Frontal cortex (tissue), 4 donors: ENCODE measurements at places on chromosomes 13 and 19. TPM values are rescaled to one million over a fixed set of nuclear protein-coding genes. Genes with fewer than 3 reads are reported as not detected.

Gene HNRNPA1L2
- total RNA-seq, result 9.4 TPM

Gene SIGLEC5
- total RNA-seq, result under 0.01 TPM

Gene ZNF253
- 41.2 TPM for total RNA-seq

Gene GRK1
- under 0.01 TPM for total RNA-seq

Gene ZNF793
- 48.9 TPM for total RNA-seq

Gene ZNF30
- 8.2 TPM for total RNA-seq

Gene ZNF221
- total RNA-seq, result 15.9 TPM

Gene RETN
- total RNA-seq, result not detected

Gene KCNN1
- 16.3 TPM for total RNA-seq

Gene TPP2
- total RNA-seq, result 57.5 TPM

Gene ZNF223
- 16.3 TPM for total RNA-seq

Gene SLITRK5
- 29.3 TPM for total RNA-seq

Gene ZNF547
- 13.5 TPM for total RNA-seq

Gene CYP2A6
- not detected for total RNA-seq

Gene MEIS3
- 104 TPM for total RNA-seq

Gene IGFL2
- total RNA-seq, result 0.82 TPM

Gene ZFP28
- 35.5 TPM for total RNA-seq

Gene PMIS2
- not detected for total RNA-seq

Gene FPR2
- 0.41 TPM for total RNA-seq

Gene KCNK6
- 0.41 TPM for total RNA-seq

Gene KIR3DL1
- not detected for total RNA-seq

Gene CYP2A7
- not detected for total RNA-seq

Gene NXNL1
- not detected for total RNA-seq

Gene ZNF132
- total RNA-seq, result 15.9 TPM

Gene AMER2
- 143 TPM for total RNA-seq

Gene KLK2
- not detected for total RNA-seq

Gene KLK1
- total RNA-seq, result not detected

Gene RAB11B
- 90.5 TPM for total RNA-seq

Gene FFAR1
- not detected for total RNA-seq
